ENCODE measurements at places on chromosomes 1 and 21.

- DNase-seq = no peak
These were observed 54.7 kb downstream of the NTPCR start for GRCh38 chr1:233005156-233005555.

GRCh38 chr21:28063241-28064216, 929.1 kb downstream of the LTN1 start:
- no peak for DNase-seq

DNA sequence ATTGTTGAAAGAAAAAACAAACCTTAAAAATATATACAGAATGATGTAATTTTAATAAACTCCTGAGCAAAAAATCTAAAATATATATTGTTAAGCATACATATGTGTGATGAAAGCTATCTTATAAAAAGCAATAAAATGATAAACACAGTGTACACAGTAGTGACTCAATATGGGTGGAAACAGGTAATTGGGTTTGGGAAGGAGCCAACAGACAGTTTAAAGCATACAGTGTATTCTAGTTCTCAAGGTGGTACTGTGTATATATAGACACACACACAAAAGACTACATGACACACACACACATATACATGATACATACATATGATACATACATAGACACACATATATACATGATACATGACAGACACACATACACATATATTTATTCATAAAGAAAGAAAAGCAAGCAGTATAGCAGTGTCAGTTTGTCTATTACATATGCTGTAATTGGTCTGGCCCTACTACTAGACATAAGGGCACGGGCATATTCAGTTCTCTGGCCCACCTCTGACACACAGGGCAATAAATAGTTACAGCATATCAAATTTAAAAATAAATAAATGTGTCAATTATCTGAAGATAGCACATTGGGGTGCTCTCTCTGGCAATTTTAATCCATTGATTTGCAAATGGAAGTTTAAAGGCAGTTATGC, 330.2 kb downstream of the S1PR1 start:
- no peak for DNase-seq

DNA sequence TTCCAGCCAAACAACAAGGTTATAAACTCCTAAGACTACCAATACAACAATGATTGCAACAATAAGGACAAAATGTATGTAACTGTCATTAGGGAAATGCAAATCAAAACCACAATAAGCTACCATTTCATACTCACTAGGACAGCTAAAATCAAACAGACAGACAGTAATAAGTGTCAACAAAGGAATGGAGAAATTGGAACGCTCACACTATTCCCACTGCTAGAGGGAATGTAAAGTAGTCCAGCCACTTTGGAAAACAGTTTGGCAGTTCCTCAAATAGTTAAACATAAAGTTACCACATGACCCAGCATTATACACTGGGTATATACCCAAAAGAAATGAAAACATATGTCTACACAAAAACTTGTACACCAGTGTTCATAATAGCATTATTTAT, 9.3 kb downstream of the PRKAB2 start:
- DNase-seq = no peak

GRCh38 chr21:35191128-35191527, 142.0 kb upstream of the RUNX1 start:
- DNase-seq = no peak

DNA sequence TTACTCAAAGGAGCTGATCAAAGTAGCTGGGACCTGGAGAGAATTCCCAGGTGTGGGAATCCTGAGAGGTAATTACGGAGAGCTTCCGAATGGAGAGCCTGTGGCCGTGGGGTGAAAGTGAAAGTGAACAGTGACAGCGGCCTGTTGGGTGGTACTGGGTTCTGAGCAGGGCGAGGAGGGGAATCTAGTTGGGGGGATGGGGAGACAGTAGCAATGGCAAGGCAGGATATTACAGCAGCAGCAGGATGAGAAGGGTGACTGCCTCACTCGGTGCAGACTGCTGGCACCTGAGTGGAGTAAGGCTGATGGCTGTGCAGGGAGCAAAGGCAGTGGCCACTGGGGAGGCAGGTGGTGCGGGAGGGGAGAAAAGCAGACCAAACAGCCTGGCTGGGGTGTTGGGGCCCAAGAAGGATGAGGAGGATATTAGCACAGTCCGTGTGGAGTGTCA, 70.3 kb upstream of the PRDX6 start:
- no peak for DNase-seq

GRCh38 chr1:55801481-55801880, 586.3 kb upstream of the USP24 start:
- DNase-seq = no peak

DNA sequence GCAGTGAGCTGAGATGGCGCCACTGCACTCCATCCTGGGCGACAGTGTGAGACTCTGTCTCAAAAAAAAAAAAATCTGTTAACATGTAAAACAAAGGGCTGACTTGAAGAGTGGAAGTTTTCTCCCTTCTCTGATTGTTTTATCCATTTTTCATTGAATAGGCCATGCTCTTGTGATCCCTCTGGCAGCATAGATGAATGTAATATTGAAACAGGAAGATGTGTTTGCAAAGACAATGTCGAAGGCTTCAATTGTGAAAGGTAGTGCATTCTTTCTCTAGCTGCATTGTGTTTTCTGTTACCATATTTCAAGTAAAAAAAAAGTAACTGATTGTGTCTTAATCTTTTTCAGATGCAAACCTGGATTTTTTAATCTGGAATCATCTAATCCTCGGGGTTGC, 69.6 kb upstream of the LAMC2 start:
- DNase-seq = no peak

GRCh38 chr1:226666692-226667091, 72.4 kb downstream of the ITPKB start:
- no peak for DNase-seq

GRCh38 chr1:54255026-54255702, 55.2 kb downstream of the MRPL37 start:
- no peak for DNase-seq

DNA sequence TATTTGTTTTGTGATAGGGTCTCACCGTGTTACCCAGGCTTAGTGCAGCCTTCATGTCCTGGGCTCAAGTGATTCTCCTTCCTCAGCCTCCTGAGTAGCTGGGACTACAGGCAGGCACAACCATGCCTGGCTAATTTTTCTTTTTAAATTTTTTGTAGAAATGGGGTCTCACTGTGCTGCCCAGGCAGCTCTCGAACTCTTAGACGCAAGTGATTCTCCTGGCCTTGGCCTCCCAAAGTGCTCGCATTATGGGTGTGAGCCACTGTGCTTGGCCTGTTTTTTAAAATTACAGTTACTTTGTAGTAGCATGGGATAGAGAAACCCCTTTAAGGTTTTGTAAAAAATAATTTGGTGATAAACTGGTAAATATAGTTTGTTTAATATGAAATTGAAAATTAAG, 69.9 kb downstream of the RPS6KC1 start:
- no peak for DNase-seq
